ENCODE measurements at places on chromosomes 3 and 15.

DNA sequence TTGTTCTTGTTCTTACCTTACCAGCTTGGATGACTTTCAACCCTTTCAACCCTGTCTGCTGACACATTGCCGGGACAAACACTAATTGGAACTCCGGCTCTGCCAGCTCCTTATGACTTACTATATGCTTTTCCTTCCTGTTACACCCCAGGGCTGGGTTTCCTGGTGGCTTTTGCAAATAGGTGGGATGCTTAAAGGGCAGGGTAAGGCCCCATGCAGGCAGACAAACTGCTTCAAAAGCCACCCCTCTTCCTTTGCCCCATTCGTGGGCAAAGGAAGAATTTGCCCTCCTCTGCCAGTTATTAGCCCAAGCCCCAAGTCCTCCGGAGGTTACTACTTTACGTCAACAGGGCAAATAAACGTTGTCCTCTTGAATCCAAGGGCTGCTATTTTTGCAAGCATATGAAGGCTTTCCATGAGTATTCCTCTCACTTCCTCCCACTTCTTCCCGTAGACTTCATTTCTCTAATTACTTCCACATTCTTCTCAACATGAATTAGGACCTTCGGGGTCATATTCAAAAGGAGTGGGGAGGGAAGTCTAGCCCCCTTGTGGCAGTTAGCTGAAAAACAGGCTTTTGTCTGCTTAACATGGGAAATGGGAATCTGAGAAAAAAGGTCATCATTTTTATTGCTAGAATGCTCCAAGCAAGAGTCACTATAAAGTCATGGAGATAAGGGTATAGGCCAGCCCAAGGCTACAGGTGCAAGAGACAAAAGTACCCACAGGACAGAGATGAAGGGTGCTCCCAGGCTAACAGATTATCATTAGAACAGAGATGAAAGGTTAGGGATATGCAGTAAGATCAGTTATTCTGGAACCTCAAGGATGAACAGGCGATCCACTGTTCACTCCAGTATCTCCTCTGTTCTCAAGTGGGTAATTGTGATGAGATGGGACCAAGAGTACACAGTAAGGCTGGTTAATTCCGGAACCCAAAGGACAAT lies 56.3 kb upstream of the FSTL1 start:
- DNase-seq = no peak

- DNase-seq = no peak
Observed at GRCh38 chr15:42891569-42891968, 29.0 kb downstream of the TTBK2 start.

GRCh38 chr15:80179025-80179759 lies 26.4 kb downstream of the FAH start:
- DNase-seq = no peak

GRCh38 chr3:115651087-115651486 lies 27.8 kb downstream of the GAP43 start:
- DNase-seq = no peak

GRCh38 chr3:149414557-149415231 lies 37.2 kb upstream of the TM4SF1 start:
- DNase-seq = no peak

All from NCI-H748 treated with DMSO at 0.1 percent for 48 hours (cell line).